ENCODE measurements at places on chromosomes 3 and 15. TPM values are rescaled to one million over a fixed set of nuclear protein-coding genes. Genes with fewer than 3 reads are reported as not detected.

GOLGA6D gene
- not detected for total RNA-seq

EEFSEC gene
- 9.6 TPM for total RNA-seq

GOLGA8J gene
- 0.28 TPM for total RNA-seq

C3orf38 gene
- total RNA-seq = 24.0 TPM

MLF1 gene
- 12.7 TPM for total RNA-seq

AADACL2 gene
- total RNA-seq = not detected

SCG3 gene
- total RNA-seq = not detected

P3H2 gene
- 56.0 TPM for total RNA-seq

ADAMTS7 gene
- total RNA-seq = 12.8 TPM

ATP13A5 gene
- not detected for total RNA-seq

LTF gene
- total RNA-seq = 0.38 TPM

FRMD4B gene
- 0.85 TPM for total RNA-seq

PHLDB2 gene
- 61.3 TPM for total RNA-seq

GOLGA8T gene
- total RNA-seq = 0.28 TPM

B2M gene
- total RNA-seq = 3,917 TPM

GOLGA8K gene
- not detected for total RNA-seq

TGM5 gene
- not detected for total RNA-seq

FHIT gene
- 1.7 TPM for total RNA-seq

ABCC5 gene
- total RNA-seq = 25.4 TPM

PLOD2 gene
- total RNA-seq = 1,238 TPM

NPAP1 gene
- not detected for total RNA-seq

CEP19 gene
- total RNA-seq = 5.1 TPM

CPNE4 gene
- total RNA-seq = not detected

HACD2 gene
- 33.4 TPM for total RNA-seq

HRG gene
- total RNA-seq = not detected

ZNF80 gene
- not detected for total RNA-seq

GP5 gene
- total RNA-seq = 1.1 TPM

VILL gene
- 2.5 TPM for total RNA-seq

CKMT1A gene
- total RNA-seq = not detected

METTL6 gene
- total RNA-seq = 38.3 TPM

MYO5C gene
- under 0.01 TPM for total RNA-seq
